Globus pallidus (tissue), 1 donor: ENCODE measurements at places on chromosomes 2 and 18.

DNA sequence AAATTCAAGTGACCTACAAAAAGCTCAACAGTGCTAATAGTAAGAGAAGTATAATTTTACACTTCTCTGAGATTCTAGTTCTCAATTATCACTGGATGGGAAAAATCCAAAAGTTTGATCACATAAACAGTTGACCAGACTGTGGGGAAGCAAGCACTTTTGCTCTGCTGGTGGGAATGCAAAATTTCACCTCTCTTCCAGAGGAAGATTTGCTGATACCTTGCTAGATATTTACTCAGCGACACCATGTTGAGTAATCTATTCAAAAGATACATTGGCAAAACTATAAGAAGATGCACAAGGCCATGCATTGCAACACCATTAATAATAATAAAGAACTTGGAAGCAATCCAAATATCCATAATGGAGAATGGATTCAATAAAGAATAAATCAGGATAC, 204.4 kb downstream of the MREG start:
- DNase-seq, result no peak

DNA sequence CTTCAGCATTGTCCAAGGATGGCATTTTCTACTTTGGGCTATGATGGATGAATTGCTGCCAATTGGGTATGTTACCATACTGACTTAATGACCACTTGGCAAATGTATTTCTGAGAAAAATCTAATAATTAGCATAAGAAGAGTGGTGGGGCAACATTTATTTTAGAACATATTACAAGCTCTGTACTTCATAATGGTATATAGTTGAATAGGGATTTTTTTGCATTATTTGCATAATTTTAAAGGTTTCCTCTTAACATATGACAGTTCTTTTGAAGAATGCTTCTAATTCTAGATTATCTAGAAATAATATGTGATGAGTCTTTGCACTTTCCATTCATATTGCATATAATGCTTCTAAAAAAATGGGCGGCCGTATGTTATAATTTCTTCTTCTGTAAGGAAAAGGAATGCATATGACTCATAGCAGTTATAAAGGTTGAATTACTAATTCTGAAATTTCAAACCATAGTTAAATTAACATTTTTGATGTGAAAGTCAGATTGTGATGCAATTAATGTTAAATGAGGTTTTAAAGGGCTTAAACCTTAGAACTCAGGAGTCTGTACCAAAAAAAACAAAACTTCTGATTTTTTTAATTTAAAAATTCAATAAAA, 1652.3 kb upstream of the SLC39A10 start:
- DNase-seq, result no peak

DNA sequence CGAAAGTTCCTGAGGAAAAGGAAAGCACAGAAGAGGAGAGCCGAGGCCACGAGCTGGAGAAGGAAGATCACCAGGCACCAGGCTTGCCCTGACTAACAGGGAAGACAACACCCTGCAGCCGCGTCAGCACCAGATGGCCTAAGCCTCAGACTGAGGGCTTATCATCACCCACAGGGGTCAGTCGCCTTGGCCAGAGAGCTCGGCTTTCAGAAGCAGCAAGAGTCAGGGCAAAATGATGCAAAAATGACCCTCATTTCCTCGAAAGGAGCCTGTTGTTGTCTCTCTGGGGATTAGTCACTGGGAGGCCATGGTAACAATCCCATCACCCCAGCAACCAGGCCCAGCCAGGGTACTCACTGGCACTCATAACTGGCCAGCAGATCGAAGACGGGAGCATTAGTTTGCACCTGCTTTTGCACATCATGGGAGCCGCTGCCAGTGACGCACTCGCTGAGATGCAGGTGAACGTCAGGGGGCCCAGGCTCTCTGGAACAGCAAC, 42.7 kb upstream of the ZFP36L2 start:
- DNase-seq, result no peak

GRCh38 chr18:73923866-73924265, 223.8 kb downstream of the FBXO15 start:
- DNase-seq, result no peak

DNA sequence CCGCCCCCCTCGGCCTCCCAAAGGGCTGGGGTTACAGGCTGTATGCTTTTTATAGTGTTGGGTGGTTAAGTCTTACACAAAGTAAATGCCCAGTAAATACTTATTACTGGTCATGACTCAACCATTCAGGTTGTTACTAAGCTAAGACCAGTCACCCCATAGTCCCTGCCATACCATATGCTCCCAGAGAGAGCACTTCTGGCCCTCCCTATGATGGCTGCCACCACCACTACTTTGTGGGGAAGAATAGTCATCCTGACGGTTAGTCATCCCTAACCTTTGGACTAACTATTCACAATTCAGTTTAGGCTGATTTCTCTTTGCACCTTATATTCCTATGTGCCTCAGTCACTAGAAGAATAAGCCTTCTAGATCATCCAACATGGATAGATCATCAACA, 42.0 kb upstream of the MSH2 start:
- no peak for DNase-seq

GRCh38 chr18:57923611-57924010, 120.4 kb upstream of the NEDD4L start:
- no peak for DNase-seq

DNA sequence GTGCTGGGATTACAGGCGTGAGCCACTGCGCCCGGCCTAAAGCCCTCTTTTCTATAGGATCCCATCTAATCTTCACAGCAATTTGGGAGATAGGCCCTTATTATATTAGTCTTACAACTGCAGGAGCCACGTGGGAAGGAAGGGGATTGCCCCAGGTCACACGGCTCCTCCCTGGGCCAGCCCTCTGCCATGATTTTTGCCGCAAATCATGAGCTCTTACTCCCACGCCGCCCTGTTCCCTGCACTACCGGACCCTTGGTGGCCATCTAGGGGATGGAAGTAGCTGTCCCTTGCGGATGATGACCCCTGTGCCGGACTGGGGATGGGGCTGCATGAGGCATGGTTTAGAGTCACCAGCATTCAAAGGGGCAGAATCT, 28.4 kb upstream of the PTMA start:
- DNase-seq, result no peak
